Activated CD4-positive, alpha-beta T cell treated with anti-CD3 and anti-CD28 coated beads for 1 hour (primary cell): ENCODE measurements at places on chromosomes 5 and 9.

DNA sequence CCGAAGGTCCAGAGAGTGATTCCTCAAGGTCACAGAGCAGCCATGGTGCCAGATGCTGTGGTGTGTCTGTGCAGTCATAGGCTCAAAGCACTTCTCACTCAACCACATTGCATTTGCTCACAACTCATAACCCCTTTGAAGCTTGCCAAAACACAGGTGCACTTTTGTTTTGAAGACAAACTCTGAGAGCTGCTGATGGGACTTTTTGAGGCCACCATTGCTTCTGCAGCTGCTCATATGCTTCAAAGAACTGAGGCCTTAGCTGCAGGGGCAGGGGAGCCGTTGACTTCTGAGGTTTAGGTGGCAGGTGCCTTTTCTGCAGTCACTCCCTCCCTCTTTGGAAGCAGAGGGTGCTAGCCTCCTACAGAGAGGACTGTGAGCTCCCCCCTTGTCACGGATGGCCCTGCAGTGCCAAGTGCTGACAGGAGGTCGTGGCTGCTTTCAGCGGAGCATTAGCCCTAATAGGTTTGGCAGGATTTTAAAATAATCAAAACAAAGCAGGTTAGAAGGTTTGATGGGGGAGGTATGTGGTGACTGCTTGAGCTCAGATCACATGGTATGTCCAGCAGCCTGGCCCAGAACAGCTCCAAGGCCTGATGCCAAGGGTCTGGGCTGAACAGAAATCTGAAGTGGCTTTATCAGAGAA is 232.1 kb downstream of the MAN2A1 start:
- DNase-seq, result peak; percentile 46

GRCh38 chr5:173923218-173924095 is 35.3 kb downstream of the CPEB4 start:
- no peak for DNase-seq

DNA sequence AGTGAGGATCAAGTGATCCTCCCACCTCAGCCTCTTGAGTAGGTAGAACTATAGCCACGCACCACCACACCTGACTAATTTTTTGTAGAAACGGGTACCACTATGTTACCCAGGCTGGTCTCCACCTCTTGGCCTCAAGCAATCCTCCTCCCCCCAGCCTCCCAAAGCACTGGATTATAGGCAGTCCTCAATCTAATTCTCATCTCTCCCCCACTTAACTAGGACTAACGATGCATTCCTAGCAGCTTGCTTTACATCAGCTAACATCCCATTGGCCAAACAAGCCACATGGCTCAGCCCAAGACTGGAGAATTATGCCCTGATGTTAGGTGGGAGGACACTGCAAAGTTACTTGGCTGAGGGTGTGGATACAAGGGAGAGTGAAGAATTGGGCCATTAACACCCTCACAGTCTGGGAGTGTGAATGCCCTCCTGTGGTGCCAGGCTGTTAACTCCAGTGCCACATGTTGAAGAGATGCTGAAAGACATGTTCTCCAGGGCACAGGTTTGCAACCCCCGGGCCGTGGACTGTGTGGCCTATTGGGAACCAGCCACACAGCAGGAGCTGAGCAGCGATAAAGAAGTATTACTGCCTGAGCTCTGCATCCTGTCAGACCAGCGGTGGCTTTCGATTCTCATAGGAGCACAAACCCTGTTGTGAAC is 5.3 kb upstream of the ZNF367 start:
- DNase-seq, result no peak

DNA sequence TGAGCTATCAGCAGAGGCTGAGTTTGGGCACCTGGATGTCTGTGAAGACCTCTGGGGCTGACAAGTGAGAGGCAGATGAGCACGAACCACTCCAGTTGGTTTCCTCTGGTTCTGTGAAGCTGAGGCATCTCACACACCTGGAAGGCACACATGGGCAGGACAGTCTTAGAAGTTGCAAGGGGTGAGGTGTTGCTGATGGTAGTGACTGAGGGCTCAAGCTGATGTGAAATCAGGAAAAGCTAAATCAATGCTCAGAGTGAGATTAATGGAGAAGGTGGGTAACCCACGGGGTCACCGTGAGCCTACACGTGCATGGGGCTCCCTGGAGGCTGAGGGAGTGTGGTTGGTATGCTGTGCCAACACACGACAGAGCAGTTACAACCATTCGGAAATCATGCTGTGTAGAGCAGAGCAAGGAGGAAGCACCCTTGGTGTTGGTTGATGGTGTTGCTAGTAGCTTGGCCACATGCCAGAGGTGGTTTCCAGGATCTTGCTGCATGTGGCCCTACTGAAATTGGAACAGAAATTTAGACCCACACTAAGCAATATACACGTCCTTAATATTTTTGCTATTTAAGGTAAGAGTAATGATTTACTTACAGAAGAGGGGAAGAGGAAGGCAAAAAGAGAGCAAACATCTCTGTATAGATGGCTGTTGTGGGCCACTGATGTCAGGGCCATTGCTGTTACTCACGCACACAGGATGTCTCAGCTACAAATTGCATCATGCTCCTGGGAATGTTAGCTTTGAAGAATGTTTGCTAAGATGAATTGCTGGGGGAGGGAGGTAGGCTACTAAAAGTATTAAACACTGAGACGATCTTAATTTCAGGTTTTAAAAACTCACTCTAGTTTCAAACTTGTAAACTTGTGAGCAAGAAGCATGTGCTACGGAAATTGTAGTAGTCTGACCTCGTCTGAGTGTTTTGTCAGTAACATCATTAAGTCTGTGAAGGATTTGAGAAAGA is 170.5 kb downstream of the ARHGEF28 start:
- DNase-seq, result no peak

DNA sequence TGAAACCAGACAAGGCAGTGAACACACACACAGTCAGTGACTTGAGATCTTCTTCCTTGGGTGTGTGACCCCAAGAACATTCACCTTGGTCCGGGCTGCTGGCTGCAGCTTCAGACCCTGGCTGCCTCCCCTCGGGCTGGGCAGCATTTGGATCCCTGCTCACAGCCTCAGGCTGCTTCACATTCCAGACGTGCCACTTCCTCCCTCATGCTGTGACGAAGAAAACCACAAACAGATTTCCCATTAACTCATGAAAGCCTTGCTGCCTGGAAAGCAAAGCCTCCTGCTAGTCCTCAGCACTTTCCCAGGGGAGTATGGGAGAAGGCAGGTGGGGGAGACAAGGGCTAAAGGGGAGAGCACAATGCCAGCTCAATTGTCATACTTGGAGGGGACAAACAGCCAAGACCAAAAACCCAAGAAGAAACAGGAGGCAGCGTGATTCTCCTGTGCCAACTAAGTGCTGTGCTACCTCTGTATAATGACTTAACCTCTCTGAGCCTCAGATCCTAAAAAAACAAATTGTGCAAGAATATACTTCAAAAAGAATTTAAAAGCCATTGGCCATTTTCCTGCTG is 594.6 kb upstream of the BRINP1 start:
- no peak for DNase-seq

GRCh38 chr9:8025551-8025950 is 226.0 kb upstream of the DMAC1 start:
- DNase-seq, result no peak

DNA sequence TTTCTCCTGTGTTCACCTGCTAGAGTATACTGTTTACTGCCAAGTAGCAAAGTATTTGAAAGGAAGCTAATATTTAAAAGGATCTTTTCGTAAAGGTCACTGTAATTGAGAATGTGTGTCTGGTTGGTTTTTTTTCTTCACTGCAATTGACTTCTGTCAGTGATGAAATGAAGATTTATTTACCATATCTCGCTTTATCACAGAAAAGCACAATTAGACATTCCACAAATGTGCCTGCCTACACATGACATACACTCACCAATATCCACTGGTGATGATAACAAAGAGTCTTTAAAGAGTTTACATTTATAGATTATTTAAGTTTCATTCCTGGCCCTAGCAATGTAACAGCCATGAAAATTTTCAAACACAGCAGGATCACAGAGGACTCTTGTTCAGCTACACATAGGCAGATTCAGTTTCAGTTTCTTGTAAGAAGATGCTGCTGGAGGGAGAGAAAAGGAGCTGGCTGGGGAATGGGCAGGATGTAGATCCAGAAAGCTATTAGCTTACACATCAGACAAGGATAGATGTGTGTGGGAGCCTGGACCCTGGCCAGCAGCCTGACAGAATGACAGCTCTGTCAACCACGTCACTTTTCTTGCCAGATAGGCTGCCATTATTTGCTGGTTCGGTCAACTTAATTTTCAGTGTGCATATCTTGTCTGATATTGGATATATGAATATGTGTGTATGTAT is 104.0 kb downstream of the GDNF start:
- DNase-seq, result no peak

DNA sequence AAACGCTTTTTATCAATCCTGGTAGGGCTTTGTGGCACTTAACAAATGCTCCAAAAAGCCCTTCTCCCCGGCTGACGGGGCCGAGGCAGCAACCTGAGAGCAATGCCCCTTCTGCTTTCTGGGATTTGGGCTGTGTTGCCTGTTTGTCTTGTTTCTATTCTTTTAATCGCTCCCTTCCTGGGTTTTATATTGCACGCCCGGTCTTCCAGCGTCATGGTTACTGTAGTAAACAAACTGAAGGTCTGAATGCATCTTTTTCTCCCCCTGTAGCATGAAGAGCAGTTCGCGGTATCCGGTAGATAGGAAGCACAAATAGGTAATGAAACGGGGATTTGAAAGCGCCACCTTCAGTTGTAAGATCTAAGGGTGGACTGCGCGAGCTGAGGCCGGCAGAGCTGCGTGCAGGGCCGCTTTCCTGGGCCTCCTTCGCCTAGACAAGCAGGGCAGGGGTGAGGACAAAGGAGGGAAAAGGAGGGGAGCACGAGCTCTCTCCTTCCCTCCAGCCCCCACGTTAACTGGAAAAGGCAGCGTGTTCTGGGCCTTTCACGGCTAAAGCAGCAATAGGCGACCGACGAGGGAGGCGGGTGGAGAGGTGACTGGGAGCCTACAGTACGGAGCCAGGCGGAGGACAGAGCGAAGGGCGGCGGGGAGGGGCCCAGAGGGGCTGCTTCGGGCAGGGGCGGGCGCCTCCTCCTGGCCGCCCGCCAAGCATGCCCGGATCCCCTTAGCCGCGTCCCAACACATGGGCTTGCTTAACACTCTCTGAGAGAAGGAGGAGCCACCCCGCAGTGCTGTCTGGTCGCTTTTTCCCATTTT is 49.3 kb upstream of the ZNF366 start:
- no peak for DNase-seq

- no peak for DNase-seq
Measured at GRCh38 chr9:15079989-15080388, 169.8 kb upstream of the FREM1 start.

DNA sequence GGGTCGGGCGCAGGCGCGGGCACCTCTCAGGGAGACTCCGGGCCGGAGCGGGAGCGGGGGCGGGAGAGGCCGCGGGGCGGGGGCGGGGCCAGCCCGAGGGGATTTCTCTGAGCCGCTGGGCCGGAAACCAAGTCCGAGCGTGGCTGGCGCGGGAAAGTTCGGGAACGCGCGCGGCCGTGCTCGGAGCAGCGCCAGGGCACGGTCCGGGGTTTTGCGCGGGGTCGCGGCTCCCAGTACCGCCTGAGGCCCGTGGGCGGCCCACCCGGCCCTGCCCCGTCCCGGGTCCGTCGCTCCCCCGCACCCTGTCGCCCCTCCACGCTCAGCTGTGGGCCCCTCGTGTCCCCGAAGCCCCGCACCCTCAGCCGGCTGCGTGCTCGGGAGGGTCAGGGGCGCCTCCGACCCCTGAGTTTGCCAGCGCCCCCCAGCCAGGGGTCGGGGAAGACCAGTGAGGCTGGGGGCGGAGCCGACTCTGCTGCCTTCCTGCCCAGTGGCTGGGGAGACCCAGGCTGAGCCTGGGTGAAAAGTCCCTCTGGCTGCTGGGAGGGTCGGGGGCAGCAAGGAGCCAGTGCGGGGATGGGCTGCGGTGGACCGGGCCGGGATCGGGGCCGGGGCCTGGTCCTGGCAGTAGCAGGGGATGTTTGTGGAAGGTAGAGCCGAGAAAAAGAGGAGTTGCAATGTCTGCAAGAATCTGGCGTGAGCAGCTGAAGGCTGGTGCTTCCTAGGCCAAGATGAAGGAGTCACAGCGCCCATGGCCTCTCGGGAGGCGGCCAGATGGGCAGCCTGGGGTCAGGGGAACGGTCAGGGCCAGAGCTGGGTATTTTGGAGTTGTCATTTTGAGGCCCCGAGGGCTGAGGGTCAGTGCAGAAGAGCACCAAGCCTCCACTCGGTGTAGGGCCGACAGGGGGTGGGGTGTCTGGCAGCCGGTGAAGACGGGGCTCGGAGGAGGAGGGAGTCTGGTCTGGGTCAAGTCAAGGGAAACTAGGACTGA is 588 bp downstream of the TRAF2 start:
- no peak for DNase-seq

GRCh38 chr9:93435386-93435785 is 16.1 kb upstream of the FAM120A start:
- DNase-seq, result no peak

GRCh38 chr5:167701051-167701450 is 590.4 kb upstream of the WWC1 start:
- DNase-seq, result no peak

GRCh38 chr9:86697213-86697612 is 250.1 kb downstream of the GAS1 start:
- DNase-seq, result no peak

DNA sequence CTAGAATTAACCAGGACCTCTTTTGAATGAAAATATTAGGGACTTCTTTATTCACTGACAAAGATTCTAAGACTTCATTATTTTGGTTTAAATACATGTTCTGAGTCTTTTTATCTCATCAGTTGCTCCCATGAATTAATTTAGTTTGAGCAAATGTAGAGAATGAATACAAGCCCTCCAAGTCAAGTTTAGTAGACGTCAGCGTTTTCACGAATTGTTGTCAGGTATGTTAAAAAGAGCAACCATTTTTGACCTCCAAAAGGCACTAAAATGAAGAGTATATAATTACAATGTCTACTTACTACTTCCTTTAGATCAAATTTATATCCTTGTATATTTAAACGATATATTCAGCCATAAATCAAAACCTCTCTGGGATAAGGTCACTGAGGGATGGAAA is 809.3 kb upstream of the CDH6 start:
- DNase-seq, result no peak

GRCh38 chr9:81720450-81721086 is 31.2 kb upstream of the TLE1 start:
- no peak for DNase-seq

GRCh38 chr9:7234144-7234543 is 476.4 kb downstream of the KDM4C start:
- no peak for DNase-seq

- DNase-seq, result peak; percentile 12
Measured at GRCh38 chr9:893843-894420, 52.4 kb downstream of the DMRT1 start.

GRCh38 chr9:134055981-134056461 is 11.8 kb downstream of the BRD3 start:
- no peak for DNase-seq

- DNase-seq, result no peak
Measured at GRCh38 chr5:38651806-38652205, 95.4 kb upstream of the LIFR start.
